ENCODE measurements at places on chromosomes 4 and X. TPM values are rescaled to one million over a fixed set of nuclear protein-coding genes. Genes with fewer than 3 reads are reported as not detected.

DNA sequence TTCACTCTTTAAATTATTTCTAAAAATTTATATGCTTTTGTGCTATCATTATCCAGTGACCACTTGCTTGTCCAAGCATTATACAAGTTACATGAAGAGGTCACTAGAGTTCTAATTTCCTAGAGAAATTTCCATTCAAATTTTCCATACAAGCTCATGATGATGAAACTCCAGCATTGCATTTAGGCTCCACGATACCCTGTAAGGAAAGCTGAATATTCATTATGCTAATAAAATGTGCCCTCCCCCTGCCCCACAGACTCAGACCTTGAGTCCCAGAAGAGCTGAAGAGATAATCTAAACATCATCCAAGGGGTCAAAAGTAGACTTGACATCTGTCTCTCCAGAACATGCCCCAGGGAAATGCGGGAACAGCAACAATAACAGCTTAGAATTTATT, 19.6 kb upstream of the FAM156A start:
- H3K4me3 ChIP-seq = no peak overlapping the region
- no peaks in the 10 kb centered on the region for H3K27me3 ChIP-seq
- H3K27ac ChIP-seq = no peak overlapping the region
- H3K36me3 ChIP-seq = no peaks in the 10 kb centered on the region

The SRPX gene
- total RNA-seq = 0.30 TPM

The IL13RA2 gene
- not detected for total RNA-seq

- peaks cover 3% of the 10 kb centered on the region for H3K4me1 ChIP-seq
- H3K27me3 ChIP-seq = peaks cover 14% of the 10 kb centered on the region
- peaks cover 8% of the 10 kb centered on the region for H3K36me3 ChIP-seq
- no peak for DNase-seq
- H3K27ac ChIP-seq = no peak overlapping the region
- no peak overlapping the region for H3K4me3 ChIP-seq
These were observed 13.3 kb upstream of the PJA1 start for GRCh38 chrX:69178592-69178991.

DNA sequence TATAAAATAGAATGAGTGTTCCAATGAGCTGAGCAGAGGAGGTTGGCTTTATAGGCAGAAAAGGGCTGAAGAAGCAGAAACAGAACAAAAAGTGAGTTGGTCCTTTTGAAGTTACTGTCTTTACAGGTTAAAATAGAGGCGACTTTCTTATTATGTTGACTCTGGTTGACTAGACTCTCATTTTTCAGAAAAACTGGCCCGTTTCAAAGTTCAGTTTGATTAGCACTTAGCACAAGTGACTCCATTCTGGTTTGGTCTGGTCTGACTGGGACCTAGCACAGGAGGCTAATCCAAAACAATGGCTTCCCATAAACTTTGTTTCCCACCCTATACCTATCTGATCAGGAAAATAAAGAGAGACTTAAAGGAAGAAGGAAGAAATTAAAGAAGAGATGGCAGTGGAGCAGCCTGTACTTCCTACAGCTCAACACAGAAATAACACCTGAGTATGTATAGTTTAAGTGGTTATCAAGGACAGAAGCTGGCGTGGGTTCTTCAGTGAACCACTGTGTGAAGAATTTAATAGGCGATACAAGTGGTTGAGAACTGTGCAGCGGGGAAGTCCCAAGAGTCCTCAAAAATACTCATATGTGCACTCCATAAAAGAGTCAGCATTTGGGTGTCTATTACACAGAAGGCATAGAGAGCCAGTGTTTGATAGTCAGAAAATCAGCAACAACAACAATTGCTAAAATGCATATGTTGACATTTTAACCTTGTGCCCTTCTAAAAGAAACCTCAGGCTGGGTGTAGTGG, 554.8 kb upstream of the HTR2C start:
- H3K36me3 ChIP-seq = no peaks in the 10 kb centered on the region
- H3K4me3 ChIP-seq = no peak overlapping the region
- H3K27me3 ChIP-seq = no peaks in the 10 kb centered on the region
- no peak overlapping the region for H3K27ac ChIP-seq
- no peak for DNase-seq
- H3K4me1 ChIP-seq = no peaks in the 10 kb centered on the region

DNA sequence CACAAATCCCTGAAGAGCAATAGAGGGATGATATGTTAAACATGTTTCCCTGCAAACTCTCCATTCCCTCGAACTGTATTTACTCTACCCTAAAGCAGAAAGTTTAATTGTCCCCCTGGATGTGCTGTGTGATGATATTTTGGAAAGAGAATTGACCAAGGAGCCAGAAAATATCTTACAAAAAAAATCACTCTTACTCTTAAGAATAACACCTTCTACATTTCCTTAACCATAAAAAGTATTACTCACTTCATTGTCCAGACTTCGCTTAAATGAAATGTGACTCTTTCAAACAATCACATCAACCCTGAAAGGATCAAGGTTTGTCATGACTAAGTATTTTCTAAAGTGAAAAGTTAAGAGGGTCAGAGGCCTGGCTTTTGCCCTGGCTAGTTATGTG, 49.0 kb upstream of the EGFL6 start:
- no peaks in the 10 kb centered on the region for H3K36me3 ChIP-seq
- DNase-seq = no peak
- H3K27me3 ChIP-seq = peaks cover 5% of the 10 kb centered on the region
- no peak overlapping the region for H3K4me3 ChIP-seq
- no peaks in the 10 kb centered on the region for H3K4me1 ChIP-seq
- H3K27ac ChIP-seq = no peak overlapping the region

DNA sequence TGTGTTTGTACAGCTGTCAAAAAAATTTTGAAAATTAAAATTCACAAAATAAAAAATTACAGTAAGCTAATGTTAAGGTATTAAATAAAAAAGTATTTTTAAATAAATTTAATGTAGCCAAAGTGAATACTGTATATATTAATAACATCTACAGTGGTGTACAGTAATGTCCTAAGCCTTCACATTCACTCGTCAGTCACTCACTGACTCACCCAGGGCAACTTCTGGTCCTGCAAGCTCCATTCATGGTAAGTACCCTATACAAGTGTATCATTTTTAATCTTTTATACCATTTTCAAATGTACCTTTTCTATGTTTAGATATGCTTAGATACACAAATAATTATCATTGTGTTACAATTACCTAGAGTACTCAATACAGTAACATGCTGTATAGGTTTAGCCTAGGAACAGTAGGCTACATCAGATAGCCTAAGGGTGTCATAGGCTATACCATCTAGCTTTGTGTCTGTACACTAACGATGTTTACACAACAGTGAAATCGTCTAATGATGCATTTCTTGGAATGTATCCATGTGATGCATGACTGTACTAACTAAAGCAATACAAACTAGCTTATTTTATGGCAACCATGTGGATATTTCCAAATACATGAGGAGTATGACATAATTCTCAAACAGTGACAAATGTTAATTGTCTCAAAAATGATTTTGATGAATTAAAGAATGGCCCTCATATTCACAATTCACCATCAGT, 13.7 kb downstream of the DDX60 start:
- H3K27me3 ChIP-seq = no peaks in the 10 kb centered on the region
- no peak for DNase-seq
- H3K27ac ChIP-seq = no peak overlapping the region
- H3K36me3 ChIP-seq = peaks cover 5% of the 10 kb centered on the region
- no peak overlapping the region for H3K4me3 ChIP-seq

GRCh38 chr4:142372530-142373260, 473.4 kb downstream of the INPP4B start:
- no peaks in the 10 kb centered on the region for H3K27me3 ChIP-seq
- peaks cover 57% of the 10 kb centered on the region for H3K4me1 ChIP-seq
- H3K27ac ChIP-seq = peak overlapping the region; percentile 89
- H3K4me3 ChIP-seq = peak overlapping the region; percentile 45
- H3K36me3 ChIP-seq = peaks cover 6% of the 10 kb centered on the region

The FOXR2 gene
- not detected for total RNA-seq

- no peak overlapping the region for H3K4me3 ChIP-seq
- no peak for DNase-seq
- H3K27me3 ChIP-seq = no peaks in the 10 kb centered on the region
- no peaks in the 10 kb centered on the region for H3K36me3 ChIP-seq
- H3K27ac ChIP-seq = no peak overlapping the region
These were observed 116.1 kb downstream of the GASK1B start for GRCh38 chr4:158056689-158057245.

The ADGRL3 gene
- not detected for total RNA-seq

DNA sequence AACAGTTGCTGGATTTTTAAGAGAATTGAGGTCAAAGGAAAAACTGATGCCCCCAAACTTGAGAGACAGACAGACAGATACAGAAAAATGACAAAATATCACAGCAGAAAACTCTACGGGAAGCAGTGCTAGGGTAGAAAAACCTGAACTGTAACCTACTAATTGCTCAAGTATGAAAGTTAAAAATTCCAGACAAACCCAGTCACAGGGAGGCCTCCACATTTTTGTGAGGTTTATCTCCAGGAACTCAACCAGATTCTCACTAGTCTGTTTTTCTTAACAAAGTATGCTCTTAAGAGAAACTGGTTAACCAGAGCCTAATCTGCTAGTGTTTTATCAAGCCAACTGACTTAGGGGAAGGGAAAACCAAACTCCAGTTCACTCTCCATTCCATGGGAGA, 19.9 kb upstream of the PPP3CA start:
- no peaks in the 10 kb centered on the region for H3K27me3 ChIP-seq
- no peaks in the 10 kb centered on the region for H3K4me1 ChIP-seq
- DNase-seq = no peak
- no peak overlapping the region for H3K4me3 ChIP-seq
- no peak overlapping the region for H3K27ac ChIP-seq
- H3K36me3 ChIP-seq = no peaks in the 10 kb centered on the region

The GABRQ gene
- not detected for total RNA-seq

DNA sequence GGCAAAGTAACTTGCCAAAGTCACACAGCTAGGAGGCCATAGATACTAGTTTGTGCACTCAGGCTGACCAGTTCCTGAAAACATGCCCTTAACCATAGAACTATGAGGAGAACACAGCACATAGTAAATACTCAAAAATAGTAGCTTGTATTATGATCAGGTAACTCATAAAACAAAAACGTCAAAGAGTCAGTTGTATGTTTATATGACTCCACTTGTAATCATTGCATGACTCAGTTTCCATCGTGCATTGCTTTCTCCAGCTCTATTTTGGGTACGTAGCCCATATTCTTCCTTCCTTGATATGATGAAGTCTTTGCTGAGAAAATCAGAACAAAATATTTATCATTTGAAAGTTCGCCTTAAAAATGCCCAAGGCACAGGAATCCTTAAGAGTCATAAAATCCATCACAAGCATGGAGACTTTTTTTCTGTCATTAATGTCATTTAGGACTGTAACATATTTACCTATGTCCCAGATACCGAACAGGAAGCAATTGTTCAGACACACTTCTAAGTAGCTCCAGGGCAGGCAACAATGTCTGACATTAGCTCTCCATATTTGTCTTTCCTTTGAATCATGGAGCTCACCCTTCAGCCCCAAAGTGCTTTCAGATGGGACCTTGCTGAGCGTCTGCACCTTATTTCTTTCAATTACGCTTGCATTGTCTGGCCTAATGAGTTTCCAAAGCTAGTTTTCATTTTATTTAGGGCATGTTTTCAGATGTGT, 11.2 kb upstream of the MID1 start:
- H3K4me1 ChIP-seq = no peaks in the 10 kb centered on the region
- no peaks in the 10 kb centered on the region for H3K27me3 ChIP-seq
- no peaks in the 10 kb centered on the region for H3K36me3 ChIP-seq
- DNase-seq = no peak

GRCh38 chrX:67353651-67354370, 190.0 kb upstream of the AR start:
- H3K27ac ChIP-seq = no peak overlapping the region
- H3K4me1 ChIP-seq = no peaks in the 10 kb centered on the region
- no peaks in the 10 kb centered on the region for H3K36me3 ChIP-seq
- no peaks in the 10 kb centered on the region for H3K27me3 ChIP-seq
- H3K4me3 ChIP-seq = no peak overlapping the region

DNA sequence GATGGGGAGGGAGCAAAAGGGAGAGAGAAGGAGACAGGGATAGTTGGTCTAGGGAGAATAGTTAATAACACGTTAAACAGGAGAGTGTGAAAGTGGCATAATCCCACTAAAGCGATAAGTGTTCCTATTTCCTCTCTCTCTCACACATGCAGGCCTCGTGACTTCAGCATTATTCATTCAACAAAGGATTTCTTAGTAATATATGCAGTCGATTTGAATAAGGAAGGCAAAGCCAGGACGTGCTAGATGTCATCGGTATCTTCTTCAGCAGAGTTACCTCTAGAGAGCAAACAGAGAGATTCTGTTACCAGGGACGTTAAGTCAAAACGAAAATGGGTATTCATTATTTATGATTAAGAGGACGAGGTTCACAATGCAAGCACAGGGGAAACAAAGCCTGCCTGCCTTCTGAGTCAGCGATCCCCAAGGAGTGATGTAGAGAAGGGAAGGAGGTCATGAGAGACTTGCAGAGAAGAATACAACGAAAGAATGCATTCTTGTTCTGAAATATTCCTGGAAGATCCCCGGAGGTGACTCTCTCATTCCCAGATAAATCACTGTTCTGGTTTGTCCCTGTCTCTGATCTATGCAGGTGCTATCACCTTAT, 1048.4 kb downstream of the NLGN4X start:
- H3K4me1 ChIP-seq = no peaks in the 10 kb centered on the region
- H3K36me3 ChIP-seq = no peaks in the 10 kb centered on the region
- no peak for DNase-seq
- H3K4me3 ChIP-seq = no peak overlapping the region

DNA sequence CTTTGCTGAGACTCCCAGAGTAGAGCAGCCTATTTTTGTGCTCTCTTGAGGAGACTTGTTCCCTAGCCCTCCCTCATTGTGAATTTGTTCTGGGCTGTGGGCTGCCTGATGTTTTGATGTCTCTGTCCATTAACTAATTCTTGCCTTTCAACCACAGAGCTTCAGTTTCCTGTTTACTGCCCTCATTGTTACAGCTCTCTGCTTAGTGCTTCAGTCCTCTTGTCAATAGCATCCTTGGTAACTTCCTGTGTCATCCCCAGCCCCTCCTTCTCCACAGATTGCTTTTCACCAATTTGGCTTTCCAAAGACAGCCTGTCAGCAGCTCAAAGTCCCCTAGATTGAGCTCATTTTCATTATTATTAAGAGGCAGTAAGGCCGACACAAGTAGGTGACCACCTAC, 69.9 kb downstream of the COX7B2 start:
- no peak for DNase-seq
- H3K36me3 ChIP-seq = no peaks in the 10 kb centered on the region
- peaks cover 6% of the 10 kb centered on the region for H3K4me1 ChIP-seq
- no peaks in the 10 kb centered on the region for H3K27me3 ChIP-seq

DNA sequence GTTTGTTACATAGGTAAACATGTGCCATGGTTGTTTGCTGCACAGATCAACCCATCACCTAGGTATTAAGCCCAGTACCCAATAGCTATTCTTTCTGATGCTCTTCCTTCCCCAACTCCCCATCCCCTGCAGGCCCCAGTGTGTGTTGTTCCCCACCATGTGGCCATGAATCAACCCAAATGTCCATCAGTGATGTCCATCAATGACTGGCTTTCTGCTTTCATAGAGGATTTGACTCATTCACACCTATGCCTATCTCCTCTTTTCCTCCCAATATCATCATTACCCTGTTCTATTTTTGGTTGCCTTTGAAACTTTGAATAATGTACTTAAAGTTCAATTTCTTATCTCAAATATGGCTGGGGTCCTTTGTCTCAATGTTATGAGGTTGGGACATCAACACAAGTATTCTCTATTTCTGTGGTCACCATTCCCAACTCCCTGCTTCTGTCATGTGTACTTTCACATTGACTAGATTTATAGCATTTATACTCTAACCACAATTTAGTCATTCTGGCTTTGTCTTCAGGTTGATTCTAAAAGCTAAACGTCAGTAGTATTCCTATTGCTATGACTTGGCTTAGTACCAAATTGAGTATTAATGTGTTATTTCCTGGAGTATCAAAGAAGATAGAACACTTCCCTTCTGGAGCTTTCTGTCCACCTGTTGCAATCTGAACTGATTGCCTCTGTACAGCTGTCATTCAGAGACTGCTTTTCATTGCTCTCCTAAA, 107.2 kb downstream of the TAB3 start:
- DNase-seq = no peak
- no peak overlapping the region for H3K4me3 ChIP-seq
- peaks cover 9% of the 10 kb centered on the region for H3K27me3 ChIP-seq
- no peak overlapping the region for H3K27ac ChIP-seq
- H3K4me1 ChIP-seq = no peaks in the 10 kb centered on the region
